ENCODE measurements at places on chromosomes 1 and 21. TPM values are rescaled to one million over a fixed set of nuclear protein-coding genes. Genes with fewer than 3 reads are reported as not detected.

DNA sequence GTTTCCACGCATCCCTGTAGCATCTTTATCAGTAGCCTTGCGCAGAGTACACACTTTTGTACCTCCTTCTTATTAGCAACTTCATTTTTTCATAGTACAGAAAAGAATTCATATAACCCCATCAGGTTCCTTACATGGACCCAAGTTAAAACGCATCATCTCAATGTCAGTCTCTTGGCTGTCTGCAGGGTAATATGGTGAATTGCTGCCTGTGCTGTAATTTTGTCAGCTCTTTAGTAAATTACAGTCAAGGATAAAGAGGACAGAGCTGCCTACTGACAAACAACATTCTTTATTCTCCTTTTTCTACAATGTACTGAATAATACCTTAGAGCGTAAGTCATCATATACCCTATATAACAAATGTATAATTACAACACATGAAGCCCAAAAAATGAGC is 222.5 kb downstream of the MRPL39 start:
- no peak for DNase-seq

DNA sequence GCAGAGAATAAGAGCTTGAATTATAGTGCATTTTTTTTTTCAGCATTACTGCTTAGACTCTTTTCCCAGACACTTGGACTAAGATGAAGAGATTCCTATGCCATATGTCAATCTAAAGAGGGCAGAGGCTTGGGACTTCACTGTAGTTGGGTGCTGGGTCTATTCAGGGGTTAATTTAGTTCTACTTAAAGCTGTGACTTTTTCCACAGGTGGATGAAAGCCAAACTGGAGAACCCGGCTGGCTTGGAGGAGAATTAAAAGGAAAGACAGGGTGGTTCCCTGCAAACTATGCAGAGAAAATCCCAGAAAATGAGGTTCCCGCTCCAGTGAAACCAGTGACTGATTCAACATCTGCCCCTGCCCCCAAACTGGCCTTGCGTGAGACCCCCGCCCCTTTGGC is 104.8 kb downstream of the ATP5PO start:
- DNase-seq, result no peak

DNA sequence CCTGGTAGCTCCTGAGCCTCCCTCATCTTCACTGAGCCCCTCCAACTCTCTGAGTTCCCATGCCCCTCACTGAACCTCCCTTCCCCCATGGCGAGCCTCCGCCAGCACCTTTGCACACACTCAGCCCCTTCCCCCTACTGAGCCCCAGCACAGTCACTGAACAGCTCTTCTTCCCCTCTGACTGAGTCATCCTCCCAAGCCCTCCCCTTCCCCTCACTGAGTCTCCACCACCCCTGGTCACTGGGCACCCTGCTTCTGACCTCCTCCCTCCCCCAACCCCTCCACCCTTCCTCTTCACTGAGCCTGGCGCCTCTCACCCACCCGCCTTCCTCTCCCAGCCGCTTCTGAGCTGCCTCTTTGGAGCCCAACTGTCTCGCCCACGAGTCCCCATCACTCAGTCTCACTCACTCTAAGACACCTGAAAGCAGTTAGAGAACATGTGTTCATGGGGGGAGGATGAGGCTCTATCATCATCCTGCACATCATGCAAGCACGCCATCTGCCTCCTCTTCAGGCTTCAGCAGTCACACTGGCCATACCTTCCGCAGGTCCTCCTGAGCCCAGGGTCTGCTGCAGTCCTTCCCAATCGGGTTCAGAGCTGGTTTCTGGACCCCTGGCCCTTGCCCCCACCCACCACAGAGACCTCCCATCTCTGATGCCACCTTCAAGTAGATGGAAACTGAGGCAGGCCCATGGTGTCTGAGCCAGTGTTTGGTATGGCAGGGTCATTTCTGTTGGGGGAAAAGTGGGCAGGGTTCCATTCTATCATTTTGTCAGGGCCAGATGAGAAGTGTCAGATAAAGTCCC is 2.0 kb upstream of the TRNP1 start:
- no peak for DNase-seq

GRCh38 chr1:171048014-171048413 is 42.7 kb upstream of the FMO3 start:
- DNase-seq, result no peak

The NBPF10 gene
- total RNA-seq, result 2.2 TPM

All from CD4-positive, alpha-beta memory T cell (primary cell).